Osteoblast (primary cell): ENCODE measurements at places on chromosomes 7 and 10. TPM values are rescaled to one million over a fixed set of nuclear protein-coding genes. Genes with fewer than 3 reads are reported as not detected.
A peak's percentile ranks its signal among the peaks of the same experiment; 100 is the strongest.

DNA sequence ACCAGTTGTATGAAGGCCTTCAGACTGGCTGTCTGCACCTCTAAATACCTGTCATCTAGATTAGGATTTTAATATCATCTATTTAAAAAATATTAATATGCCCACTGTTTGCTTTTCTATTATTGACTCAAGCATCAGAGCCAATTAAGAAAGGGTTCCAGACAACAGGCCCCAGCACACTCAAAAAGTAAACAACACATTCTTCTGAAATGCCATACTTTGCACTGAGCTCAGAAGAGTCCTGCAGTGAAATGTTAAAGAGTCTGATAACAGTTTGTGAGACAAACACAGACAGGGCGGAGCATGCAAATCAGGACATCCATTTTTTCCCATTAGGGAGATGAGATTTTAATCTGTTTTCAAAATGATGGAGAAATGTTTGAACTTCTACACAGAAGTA lies 45.9 kb upstream of the KLF6 start:
- H3K27me3 ChIP-seq = no peaks in the 10 kb centered on the region
- no peak overlapping the region for H3K4me3 ChIP-seq
- H3K27ac ChIP-seq = no peak overlapping the region

Gene CCL24
- total RNA-seq = not detected in 2 replicates

Gene VPS37D
- 5.8 and 5.9 TPM in 2 replicates for total RNA-seq

Gene TAS2R38
- total RNA-seq = not detected in 2 replicates

DNA sequence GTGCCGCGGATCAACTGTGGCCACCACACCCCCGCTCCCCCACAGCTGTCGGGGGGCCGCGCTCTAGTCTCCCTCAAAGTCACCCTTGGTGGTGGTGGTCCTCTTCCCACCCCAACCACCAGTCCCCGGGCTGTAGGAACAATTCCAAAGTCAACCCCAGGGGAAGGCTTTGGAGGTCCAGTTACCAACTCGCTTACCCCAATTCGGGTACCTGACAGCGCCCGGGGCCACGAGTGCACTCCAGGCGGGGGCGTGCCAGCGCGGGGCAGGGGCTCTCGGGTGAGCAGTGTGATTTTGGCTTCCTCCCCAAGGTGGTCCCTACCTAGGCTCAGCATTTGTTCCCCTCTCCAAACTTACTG lies 584 bp upstream of the ZMIZ1 start:
- H3K27me3 ChIP-seq = no peaks in the 10 kb centered on the region
- peak overlapping the region; percentile 98 for H3K4me3 ChIP-seq
- peaks cover 29% of the 10 kb centered on the region for H3K4me1 ChIP-seq
- H3K36me3 ChIP-seq = peaks cover 9% of the 10 kb centered on the region
- H3K27ac ChIP-seq = peak overlapping the region; percentile 54

GRCh38 chr10:117486606-117487005 lies 55.9 kb upstream of the EMX2 start:
- H3K27ac ChIP-seq = no peak overlapping the region
- no peak for DNase-seq
- no peaks in the 10 kb centered on the region for H3K4me1 ChIP-seq
- H3K4me3 ChIP-seq = no peak overlapping the region
- no peaks in the 10 kb centered on the region for H3K36me3 ChIP-seq

GRCh38 chr10:24762161-24762924 lies 38.7 kb upstream of the ARHGAP21 start:
- no peak overlapping the region for H3K4me3 ChIP-seq
- no peak overlapping the region for H3K27ac ChIP-seq
- no peaks in the 10 kb centered on the region for H3K27me3 ChIP-seq
- H3K4me1 ChIP-seq = peaks cover 16% of the 10 kb centered on the region

GRCh38 chr7:1231214-1232102 lies 1.2 kb upstream of the UNCX start:
- H3K36me3 ChIP-seq = no peaks in the 10 kb centered on the region
- H3K4me1 ChIP-seq = no peaks in the 10 kb centered on the region
- H3K27me3 ChIP-seq = peaks cover 80% of the 10 kb centered on the region

DNA sequence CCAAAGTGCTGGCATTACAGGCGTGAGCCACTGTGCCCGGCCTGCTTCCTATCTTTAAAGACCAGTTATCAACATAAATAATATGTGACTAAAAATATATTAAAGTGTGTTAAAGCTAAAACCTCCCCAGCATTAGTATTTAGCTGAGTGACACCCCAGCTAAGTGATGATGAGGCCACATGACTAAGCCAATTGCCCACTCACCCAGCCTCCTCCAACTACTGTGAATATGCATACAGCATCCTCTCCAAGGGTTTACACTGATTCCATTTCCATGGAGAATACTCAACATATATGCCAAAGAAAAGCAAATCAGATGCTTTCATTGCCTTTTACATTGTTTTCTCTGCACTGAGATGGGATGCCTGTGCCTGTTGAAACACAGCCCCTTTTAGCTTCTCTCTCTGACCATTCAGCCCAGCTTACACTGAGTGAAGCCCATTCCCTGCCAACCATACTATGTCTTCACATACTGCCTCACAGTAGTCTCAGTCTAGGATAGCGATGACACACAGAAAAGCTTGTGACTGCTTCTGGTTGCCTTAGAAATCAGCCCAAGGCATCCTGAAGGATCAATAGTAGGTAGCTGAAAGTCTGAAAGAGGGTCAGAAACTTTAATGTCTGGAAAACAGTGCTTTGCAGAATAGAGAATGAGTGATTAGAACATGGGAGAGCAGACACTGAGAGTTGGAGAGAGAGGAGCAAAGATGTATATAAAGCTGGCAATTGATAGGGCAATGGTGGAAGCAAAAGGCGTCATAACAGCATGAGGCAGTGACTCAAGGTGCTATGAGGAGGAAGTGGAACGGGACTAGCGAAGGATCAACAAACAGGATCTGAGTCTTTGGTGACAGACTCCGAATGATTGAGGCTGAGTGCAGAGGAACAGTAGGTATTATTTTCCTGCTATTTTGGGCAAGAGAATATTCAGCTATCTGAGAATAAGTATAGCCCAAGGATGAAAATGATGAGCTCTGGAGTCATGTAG lies 19.8 kb upstream of the ATE1 start:
- H3K36me3 ChIP-seq = no peaks in the 10 kb centered on the region
- DNase-seq = no peak
- peaks cover 10% of the 10 kb centered on the region for H3K4me1 ChIP-seq
- H3K4me3 ChIP-seq = no peak overlapping the region
- H3K27me3 ChIP-seq = no peaks in the 10 kb centered on the region

- peak overlapping the region; percentile 93 for H3K27ac ChIP-seq
- peak overlapping the region; percentile 27 for H3K4me3 ChIP-seq
These were observed 87.2 kb upstream of the DUSP5 start for GRCh38 chr10:110410329-110411046.

DNA sequence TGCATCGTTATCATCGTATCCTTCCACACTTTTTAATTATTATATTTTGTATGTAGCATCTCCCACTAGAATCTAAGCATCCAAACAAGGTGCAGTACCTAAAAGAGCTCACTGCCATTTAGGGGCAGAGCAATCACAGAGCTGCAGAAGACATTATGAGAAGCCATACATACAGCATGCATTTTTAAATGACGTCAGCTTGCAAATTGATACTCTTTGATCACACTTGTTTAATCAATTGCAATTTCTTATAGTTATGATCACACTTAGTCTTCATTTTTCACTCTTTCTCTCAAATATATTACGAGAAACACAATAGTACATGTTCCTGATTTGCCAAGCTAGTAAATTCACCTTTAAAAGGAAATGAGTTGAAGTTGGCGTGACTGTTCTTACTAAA lies 753.3 kb upstream of the LRRN3 start:
- no peak overlapping the region for H3K27ac ChIP-seq
- no peaks in the 10 kb centered on the region for H3K36me3 ChIP-seq
- H3K4me3 ChIP-seq = no peak overlapping the region

Gene BTBD16
- not detected in 2 replicates for total RNA-seq

DNA sequence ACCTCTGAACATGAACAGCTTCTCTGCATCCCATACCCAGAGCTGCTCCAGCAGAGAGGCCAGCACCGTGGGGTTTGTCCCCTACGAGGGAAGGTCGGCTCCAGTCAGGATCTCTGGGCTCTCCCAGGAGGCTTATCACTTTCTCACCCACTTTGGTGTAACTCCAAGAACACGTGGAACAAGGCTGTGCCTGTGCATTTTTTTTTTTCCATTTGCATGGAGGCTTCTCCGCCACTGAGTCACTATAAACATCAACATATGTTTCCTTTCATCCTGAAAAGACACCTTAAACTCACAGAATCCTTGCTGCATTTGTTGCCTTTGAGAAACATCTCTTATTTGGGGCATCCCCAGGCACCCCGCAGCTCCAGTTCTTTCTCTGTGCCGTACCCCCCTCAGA lies 29.4 kb upstream of the ECHDC3 start:
- no peaks in the 10 kb centered on the region for H3K36me3 ChIP-seq
- no peak for DNase-seq
- no peak overlapping the region for H3K27ac ChIP-seq
- no peak overlapping the region for H3K4me3 ChIP-seq
- peaks cover 8% of the 10 kb centered on the region for H3K4me1 ChIP-seq

- H3K36me3 ChIP-seq = no peaks in the 10 kb centered on the region
- H3K27me3 ChIP-seq = peaks cover 8% of the 10 kb centered on the region
- H3K4me3 ChIP-seq = no peak overlapping the region
These were observed 26.2 kb upstream of the ABLIM1 start for GRCh38 chr10:114684084-114684821.

Gene SLC26A5
- total RNA-seq = not detected in 2 replicates

DNA sequence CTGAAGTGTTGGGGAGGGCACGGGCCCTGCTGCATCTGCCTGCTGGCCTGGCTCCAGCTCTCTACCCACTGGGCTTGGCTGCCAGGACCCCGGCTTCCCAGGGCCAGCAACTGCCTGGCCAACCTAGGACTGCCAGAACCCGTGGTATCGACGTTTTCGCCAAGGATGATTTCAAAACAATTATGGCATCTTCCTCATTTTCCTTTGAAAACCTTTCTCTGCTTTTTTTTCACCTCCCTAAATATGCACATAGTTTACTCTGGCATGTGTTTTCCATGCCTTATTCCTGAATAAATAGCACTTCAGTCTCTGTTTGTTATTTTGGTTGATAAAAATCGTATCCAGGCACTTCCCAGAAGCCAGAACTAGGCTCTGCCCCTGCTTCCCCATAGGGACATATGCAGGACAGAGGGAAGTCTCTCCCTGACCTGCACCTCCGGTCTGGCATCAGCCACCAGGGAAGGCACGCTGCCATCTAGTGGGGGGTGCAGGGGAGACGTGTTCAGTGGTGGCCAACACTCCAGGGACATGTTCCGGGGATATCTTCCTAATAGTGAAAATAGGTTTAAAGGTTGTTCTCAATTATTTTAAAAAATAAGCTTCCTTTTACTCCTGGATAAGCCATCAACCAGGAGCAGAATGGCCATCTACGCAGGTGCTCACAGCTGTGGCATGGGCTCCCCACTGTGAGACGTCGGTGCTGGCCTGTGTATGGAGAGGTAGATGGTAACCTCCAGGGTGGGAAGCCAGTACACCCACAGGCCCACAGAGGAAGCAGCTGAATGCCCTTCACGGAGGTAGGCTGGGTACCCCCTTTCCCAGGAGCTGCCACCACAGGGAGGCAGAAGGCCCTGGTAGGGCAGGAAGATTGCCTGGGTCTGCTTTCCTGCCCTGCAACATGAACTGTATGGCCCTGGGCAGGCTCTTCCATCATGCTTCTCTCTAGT lies 30.7 kb upstream of the ANTXRL start:
- no peak for DNase-seq
- peaks cover 11% of the 10 kb centered on the region for H3K27me3 ChIP-seq
- no peaks in the 10 kb centered on the region for H3K4me1 ChIP-seq
- H3K4me3 ChIP-seq = no peak overlapping the region
- no peaks in the 10 kb centered on the region for H3K36me3 ChIP-seq

Gene SKIDA1
- 0.29 and 0.36 TPM in 2 replicates for total RNA-seq

- no peak overlapping the region for H3K27ac ChIP-seq
- no peak overlapping the region for H3K4me3 ChIP-seq
- no peaks in the 10 kb centered on the region for H3K27me3 ChIP-seq
- H3K4me1 ChIP-seq = no peaks in the 10 kb centered on the region
- no peaks in the 10 kb centered on the region for H3K36me3 ChIP-seq
These were observed 350.4 kb upstream of the FOXK1 start for GRCh38 chr7:4331711-4332110.

Gene SPDYE1
- total RNA-seq = not detected in 2 replicates

- no peak for DNase-seq
- no peaks in the 10 kb centered on the region for H3K27me3 ChIP-seq
- H3K4me3 ChIP-seq = no peak overlapping the region
- H3K4me1 ChIP-seq = peaks cover 66% of the 10 kb centered on the region
- peak overlapping the region; percentile 99 for H3K27ac ChIP-seq
- peaks cover 4% of the 10 kb centered on the region for H3K36me3 ChIP-seq
These were observed 106.4 kb downstream of the EGFR start for GRCh38 chr7:55124989-55125875.

Gene EVX1
- not detected in 2 replicates for total RNA-seq

Gene TMEM248
- total RNA-seq = 118 and 131 TPM in 2 replicates

- no peak overlapping the region for H3K27ac ChIP-seq
- H3K36me3 ChIP-seq = peaks cover 13% of the 10 kb centered on the region
- no peaks in the 10 kb centered on the region for H3K27me3 ChIP-seq
- no peak for DNase-seq
- peaks cover 8% of the 10 kb centered on the region for H3K4me1 ChIP-seq
These were observed 3.9 kb downstream of the HPS6 start for GRCh38 chr10:102069071-102069470.

- H3K36me3 ChIP-seq = no peaks in the 10 kb centered on the region
- no peak overlapping the region for H3K27ac ChIP-seq
- no peak overlapping the region for H3K4me3 ChIP-seq
- no peak for DNase-seq
These were observed 54.0 kb downstream of the COL17A1 start for GRCh38 chr10:104031631-104032030.

- H3K36me3 ChIP-seq = no peaks in the 10 kb centered on the region
- no peak overlapping the region for H3K4me3 ChIP-seq
- no peak overlapping the region for H3K27ac ChIP-seq
- no peaks in the 10 kb centered on the region for H3K27me3 ChIP-seq
These were observed 36.2 kb downstream of the CHST3 start for GRCh38 chr10:72000073-72001032.

GRCh38 chr10:117537436-117537903 lies 5.1 kb upstream of the EMX2 start:
- DNase-seq = peak; percentile 98
- peaks cover 82% of the 10 kb centered on the region for H3K27me3 ChIP-seq
- no peak overlapping the region for H3K27ac ChIP-seq
- H3K36me3 ChIP-seq = no peaks in the 10 kb centered on the region
- H3K4me3 ChIP-seq = peak overlapping the region; percentile 18

GRCh38 chr7:123805287-123805686 lies 39.7 kb upstream of the HYAL4 start:
- no peaks in the 10 kb centered on the region for H3K4me1 ChIP-seq
- H3K36me3 ChIP-seq = no peaks in the 10 kb centered on the region
- DNase-seq = no peak
- no peak overlapping the region for H3K4me3 ChIP-seq

DNA sequence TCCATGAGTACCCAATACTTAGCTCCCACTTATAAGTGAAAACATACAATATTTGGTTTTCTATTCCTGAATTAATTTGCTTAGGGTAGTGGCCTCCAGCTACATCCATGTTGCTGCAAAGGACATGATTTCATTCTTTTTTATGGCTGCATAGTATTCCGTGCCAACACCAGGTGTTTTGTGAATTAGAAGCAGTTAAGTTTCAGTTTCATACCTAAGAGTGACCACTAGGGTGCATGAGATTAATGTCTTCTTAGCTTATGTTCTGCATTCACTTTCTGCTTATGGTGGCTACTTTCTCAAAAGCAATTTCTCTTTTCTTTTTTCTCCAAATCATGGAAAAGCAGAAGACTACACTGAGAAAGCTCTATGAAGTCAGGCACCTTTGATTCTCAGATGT lies 65.1 kb upstream of the VSTM2A start:
- no peak overlapping the region for H3K27ac ChIP-seq
- no peaks in the 10 kb centered on the region for H3K4me1 ChIP-seq
- no peak overlapping the region for H3K4me3 ChIP-seq
- DNase-seq = no peak

Gene MMP21
- total RNA-seq = not detected in 2 replicates
